NCI-H774 (cell line): ENCODE measurements at places on chromosomes 11 and 22.
A peak's percentile ranks its signal among the peaks of the same experiment; 100 is the strongest.

GRCh38 chr22:28443526-28443876 lies 236.1 kb downstream of the TTC28 start:
- DNase-seq = no peak

GRCh38 chr11:123525511-123525918 lies 95.4 kb downstream of the GRAMD1B start:
- DNase-seq = no peak

GRCh38 chr22:41544671-41545476 lies 604 bp upstream of the POLR3H start:
- DNase-seq = no peak

DNA sequence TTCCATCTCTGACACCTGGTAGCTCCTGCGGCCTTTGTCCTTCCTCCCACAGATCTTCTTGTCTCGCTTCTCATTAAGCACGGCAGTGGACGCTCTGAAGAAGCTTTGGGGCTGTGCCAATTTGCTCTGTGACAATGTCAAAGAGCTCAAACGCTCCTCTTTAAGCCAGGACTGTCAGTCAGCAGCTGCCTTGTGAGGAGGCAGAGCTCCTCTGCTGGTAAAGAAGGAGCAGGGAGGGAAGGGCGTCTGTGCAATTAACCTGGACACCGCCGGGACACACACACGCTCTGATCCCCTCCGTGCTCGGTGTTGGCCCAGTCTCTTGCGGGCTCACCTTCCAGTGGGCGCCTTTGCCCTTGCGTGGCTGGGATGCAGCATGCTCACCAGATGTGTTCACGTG lies 373.9 kb downstream of the BRD1 start:
- no peak for DNase-seq

GRCh38 chr11:120065176-120065575 lies 72.7 kb downstream of the TRIM29 start:
- no peak for DNase-seq

DNA sequence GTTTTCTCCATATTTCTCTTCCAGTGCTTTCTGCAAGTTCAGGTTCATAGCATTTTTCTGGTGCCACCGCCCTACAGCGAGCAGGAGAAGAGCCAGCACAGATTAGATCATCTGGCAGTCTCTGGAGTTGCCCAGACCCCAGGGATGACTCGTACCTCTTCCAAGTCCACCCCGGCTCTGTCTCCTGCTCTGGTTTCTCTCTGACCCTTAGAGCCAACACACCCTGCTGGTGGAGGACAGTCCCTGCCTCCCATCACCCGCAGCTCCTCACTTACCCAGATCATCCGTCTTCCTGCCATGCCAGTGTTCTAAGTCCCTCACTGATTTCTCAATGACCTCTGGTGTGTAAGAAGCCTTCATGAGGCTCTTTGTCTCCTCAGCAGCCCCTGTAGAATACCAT lies 28.0 kb downstream of the TST start:
- DNase-seq = no peak

DNA sequence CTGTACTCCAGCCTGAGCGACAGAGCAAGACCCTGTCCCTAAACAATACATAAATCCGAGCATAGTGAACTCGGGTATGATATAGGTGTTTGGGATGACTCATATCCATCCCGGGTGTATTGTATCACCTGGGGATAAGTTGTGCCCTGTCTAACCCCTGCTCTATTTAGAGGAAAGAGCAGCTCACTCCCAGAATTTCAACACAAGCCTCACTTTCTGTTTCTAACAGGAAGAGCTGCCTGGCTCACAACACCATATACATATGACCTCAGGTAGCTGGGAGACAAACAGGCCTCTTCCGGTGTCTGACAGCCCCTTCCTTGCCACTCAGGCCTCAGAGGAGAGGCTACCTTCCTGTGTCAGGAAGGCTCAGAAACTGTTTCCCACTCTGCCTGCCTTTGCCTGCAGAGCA lies 9.9 kb upstream of the MICALL1 start:
- DNase-seq = no peak

- DNase-seq = no peak
These were observed 17.1 kb downstream of the TOM1 start for GRCh38 chr22:35316751-35317150.

GRCh38 chr22:28674121-28674563 lies 5.5 kb downstream of the TTC28 start:
- DNase-seq = no peak

DNA sequence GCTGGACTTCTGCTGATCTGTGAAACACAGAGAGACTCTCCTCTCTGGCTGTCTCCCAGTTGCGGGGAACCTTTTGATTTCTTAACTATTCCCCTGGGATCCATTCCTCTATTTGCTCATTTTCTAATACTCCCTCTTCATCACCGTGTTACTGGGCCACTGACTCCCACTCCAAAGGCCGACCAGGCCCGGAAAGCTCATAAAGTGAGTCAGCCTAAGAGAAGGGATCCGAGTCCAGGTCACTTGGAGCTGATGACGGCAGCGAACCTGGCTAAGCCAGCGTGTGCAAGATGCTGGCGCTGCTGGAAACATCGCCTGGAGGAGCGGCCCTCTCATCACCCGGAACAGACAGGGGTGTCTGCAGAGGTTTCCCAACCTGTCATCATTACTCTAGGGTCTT lies 112.8 kb downstream of the FBXO7 start:
- DNase-seq = no peak

GRCh38 chr11:3796346-3796745 lies 1.0 kb downstream of the NUP98 start:
- DNase-seq = no peak

- DNase-seq = no peak
These were observed 73.1 kb upstream of the BARX2 start for GRCh38 chr11:129302386-129303101.

GRCh38 chr22:29300807-29301601 lies 5.4 kb upstream of the GAS2L1 start:
- no peak for DNase-seq

DNA sequence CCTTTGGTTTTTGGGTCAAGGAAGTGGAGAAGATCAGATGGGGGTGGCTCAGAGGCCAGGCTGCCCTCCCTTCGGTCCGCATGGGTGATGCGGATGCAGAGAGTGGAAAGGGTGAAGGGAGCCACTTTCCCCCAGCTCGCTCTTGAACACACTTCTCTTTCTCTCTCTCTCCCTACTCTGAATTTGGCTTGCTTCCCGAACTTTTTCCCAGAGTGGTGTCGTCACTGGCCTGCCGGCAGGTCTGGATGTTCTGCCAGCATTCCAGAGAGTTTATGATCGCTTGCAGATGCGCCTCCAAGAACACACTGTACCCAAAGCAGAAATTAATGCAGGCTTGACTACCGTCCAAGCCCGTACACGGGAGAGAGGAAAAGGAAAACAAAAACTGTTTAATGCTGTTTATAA lies 103.2 kb downstream of the ZBTB16 start:
- DNase-seq = peak; percentile 71

GRCh38 chr22:46661221-46661851 lies 41.1 kb downstream of the GRAMD4 start:
- DNase-seq = peak; percentile 63

DNA sequence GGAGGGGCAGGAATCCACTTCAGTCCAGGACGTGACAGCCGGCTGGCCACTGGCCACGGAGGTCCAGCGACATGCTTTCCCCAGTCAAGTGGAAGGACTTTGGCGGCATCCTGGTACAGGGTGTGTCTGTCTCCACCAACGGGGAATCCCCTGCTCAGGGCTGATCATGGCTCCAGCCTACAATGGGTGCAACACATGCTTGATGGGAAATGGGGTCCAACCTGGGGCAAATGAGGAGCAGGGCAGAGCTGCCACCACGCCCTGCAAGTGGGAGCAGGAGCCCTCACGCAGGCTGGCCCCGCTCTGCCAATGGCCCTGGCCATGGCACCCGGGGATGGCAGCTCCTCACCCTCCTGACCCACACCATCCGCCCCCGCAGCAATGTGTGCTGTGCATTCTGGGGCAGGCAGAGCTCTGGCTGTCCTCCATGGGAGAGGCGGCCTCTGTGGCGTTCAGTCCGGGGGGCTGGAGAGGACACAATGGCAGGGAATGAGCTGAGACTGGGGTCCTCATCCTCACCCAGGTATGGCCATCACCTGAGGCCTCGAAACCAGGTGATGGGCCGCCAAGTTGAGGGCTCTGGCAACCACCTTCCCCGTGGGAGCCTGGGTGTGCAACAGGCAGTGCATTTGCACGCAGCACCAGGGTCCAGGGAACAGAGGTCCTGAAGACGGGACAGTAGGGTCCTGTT lies 5.8 kb upstream of the SEPTIN5 start:
- DNase-seq = no peak

DNA sequence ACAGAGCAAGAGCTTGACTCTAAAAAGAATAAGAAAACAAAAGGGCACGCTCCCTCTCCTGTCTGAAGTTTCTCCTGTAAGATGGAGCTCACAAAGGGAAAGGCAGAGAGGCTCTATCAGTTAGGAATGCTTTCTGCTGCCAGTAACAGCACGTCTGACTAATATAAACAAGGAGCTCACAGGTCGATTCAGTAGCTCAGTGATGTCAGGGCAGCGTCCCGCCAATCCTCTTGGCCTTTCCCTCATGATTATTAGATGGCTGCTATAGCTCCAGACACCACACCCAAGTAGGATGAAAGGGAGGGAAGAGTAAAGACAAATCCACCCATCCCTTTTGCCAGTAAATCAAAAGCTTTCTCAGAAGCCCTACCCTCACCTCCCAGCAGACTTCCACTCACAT lies 51.3 kb upstream of the HMGXB4 start:
- DNase-seq = no peak

- no peak for DNase-seq
These were observed 132.8 kb upstream of the NCAM1 start for GRCh38 chr11:112828421-112828820.

GRCh38 chr11:77501758-77502157 lies 27.9 kb upstream of the PAK1 start:
- no peak for DNase-seq

GRCh38 chr22:50441428-50441993 lies 33.3 kb downstream of the SBF1 start:
- DNase-seq = no peak

DNA sequence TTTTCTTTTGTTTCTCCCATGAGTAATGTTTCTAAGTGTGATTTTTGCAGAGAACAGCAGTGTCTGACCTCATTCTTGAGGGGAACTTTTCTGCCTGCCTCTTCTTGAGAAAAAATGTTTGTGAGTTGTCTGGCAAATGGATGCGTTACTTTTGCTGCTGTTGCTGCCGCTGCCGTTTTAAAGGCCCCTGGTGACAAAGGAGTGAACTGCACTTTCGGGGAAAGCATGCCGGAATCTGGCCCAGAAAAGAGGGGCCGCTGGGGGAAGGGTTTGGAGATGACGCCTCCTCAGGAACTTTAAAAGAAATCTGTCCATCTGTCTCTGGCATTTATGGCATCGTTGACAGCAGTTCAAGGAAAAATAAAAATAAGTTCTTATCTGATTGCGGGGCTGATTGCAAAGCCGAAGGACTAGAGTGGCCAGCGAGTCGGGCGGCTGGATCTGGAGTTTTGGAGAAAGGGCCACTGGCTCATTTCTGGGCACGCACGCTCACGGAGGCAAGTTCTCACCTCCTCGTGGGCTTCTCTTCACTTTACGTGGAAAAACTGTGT lies 16.5 kb downstream of the ZBTB16 start:
- DNase-seq = no peak

- no peak for DNase-seq
These were observed 19.0 kb upstream of the PRODH start for GRCh38 chr22:18954990-18955571.

DNA sequence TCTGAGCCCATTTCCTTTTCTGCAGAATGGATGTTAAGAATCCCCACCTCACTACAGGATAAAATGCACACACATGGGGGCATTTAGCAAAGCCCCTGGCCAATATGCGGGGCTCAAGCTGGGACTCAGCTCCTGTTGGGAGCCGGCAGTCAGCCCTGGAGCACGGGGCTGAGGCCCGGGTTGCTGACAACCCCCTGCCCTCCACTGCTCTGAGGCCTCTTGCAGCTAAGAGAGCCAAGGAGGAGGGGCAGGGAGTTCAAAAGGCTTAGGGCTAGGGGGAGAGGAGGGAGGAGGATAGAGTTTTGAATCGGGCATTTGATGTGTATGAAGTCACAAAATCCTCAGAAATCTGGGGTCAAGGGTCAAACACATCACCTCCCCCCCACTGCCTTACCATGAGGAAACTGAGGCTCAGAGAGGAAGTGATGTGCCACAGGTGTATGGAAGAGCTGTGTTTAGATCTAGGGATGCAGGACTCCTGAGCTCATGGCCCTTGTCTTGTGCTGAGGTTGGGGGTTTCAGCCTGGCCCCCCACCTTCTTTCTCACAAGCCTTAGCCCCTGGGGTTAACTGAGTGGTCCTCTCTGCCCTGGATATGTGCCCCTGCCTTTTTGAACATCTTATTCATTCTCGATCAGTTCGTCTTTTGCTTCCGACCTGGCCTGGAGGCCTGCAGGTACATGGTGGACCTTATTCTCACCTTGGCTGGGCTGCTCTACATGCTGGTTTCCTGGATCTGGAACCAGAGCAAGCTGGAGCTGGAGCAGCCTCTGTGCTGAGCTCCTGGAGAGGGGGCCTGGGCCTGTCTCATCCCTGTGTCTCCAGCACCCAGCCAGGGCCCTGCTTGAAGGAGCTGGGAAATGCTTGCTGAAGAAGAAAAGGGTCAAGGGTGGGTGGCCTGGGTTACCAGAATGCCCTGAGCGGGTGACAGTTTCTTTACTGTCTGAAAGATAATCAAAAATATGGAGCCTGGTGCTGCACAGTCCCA lies 80.3 kb downstream of the LRRC32 start:
- no peak for DNase-seq

DNA sequence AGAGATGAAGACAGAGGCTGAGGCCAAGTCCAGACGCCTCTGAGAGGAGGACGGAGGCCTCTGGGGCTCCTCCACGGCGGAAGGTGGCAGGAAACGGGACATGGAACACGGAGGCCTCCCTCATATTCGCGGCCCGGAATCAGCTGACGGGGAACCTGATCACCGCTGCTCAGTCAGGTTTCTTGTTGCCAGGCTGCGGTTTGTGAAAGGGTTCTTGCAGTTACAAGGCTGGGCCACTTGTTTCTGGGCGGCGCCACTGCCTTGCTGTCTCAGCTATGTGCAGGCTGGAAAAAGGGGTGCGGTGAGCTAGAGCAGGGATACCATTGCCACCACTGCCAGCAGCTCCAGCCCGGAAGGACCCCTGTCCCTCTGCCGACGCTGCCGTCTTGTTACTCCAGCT lies 10.0 kb upstream of the MMP1 start:
- no peak for DNase-seq

GRCh38 chr11:4606231-4607015 lies 1.6 kb downstream of the TRIM68 start:
- peak; percentile 61 for DNase-seq

DNA sequence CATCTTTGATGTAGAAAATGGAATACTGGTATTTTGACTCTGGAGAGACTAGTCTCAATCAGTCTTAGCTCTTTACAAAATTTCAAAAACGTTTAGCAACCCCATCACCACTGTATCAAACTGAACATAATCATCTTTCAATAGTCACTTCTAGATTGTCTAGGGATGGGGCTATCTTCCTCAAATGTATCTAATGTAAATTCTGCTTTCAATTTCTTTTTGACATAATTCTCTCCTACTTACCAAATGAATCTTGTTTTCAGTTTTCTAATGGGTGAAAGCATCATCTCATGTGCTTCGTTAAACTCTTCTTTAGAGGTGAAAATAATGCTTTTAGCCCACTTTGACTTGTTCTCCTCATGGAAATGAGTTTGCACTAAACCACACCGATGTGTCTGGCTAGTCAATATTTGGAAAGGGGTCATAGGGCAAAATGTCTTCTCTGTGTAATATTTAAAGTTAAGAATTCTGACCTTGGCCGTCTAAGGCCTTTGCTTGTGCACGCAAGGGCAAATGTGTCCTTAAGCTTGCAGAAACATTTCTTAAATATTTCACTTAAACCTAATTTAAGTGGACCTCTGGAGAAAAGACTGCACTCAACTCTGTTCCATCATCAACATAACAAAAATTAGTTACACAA lies 5.2 kb downstream of the SIK3 start:
- no peak for DNase-seq
